Stimulated activated CD8-positive, alpha-beta memory T cell treated with anti-CD3 and anti-CD28 coated beads, Interleukin-7, amount 100 ng/mL, for 1 hour (primary cell): ENCODE measurements at places on chromosomes 11 and 22.

- no peak for DNase-seq
Measured at GRCh38 chr11:34787895-34788294, 128.3 kb downstream of the APIP start.

GRCh38 chr22:45897736-45898135 lies 79.2 kb downstream of the WNT7B start:
- DNase-seq = no peak

DNA sequence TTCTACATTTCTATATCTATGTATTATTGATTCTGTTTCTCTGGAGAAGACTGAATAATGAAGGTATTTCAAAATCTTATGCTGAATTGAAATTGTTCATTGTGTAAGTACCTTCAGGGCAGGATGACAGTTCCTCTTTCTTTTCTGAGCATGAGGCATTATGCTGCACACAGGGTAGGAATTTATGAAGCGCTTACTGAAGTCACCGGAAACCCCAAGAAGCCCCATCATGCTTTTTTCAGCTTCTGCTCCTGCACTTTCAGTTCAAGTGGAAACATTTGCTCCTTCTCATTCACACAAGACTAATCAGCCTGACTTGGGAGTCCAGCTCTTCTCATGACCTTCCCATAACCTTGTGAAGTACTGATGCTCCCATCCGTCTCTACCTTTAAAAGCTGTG lies 314.7 kb upstream of the SORL1-AS1 start:
- no peak for DNase-seq

DNA sequence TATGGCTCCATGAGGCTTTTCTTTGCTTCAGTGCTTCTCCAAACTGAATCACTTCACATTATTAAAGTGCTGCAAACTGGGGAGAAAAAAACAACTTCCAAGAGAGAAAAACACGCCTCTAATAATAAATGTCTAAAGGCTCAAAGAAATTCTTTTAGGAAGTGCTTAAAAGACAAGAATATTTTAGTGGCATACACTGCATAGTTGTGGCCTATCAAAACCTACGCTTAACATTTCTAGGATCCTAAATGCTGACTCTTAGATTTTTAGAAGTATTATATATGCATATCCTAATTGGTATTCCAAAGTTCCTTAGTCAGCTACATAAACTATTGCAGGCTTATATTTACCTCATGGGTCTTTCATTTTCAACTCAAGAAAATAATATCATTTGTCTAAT lies 879.0 kb upstream of the CCDC90B start:
- no peak for DNase-seq

DNA sequence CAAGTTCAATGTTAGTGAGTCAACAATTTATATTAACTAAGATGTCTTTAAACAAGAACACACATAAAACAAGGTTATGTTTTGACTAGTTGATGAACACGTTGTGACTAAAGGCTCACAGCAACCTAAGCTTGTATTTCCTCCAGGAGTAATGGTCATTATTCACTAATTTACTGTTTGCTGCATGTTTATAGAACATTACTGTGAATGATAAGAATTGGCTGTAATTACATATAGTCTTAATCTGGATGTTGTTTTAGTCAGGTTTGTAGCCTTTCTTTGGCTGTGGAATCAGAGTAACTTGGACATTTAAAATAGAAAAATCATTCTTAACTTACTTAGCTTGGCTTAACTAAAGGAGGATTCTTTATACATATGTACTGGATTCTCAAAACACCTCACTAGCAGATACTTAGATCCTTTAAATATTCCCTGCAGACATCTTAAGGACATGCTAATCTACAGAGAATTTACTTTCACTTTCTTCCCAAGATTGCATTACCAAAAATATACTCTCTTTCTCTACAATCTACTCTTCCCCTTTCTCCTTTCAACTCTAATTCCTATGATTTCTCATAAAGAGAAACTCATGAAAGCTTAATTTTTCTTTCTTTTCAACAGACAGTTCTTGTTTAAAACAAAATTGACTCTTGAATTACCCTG lies 319.7 kb upstream of the CTSC start:
- DNase-seq = no peak

- DNase-seq = no peak
Measured at GRCh38 chr22:29625090-29625825, 21.8 kb downstream of the NF2 start.
